Stimulated activated CD8-positive, alpha-beta memory T cell treated with anti-CD3 and anti-CD28 coated beads, Interleukin-4, amount 100 ng/mL, for 48 hours (primary cell): ENCODE measurements at places on chromosomes 5 and 9.

DNA sequence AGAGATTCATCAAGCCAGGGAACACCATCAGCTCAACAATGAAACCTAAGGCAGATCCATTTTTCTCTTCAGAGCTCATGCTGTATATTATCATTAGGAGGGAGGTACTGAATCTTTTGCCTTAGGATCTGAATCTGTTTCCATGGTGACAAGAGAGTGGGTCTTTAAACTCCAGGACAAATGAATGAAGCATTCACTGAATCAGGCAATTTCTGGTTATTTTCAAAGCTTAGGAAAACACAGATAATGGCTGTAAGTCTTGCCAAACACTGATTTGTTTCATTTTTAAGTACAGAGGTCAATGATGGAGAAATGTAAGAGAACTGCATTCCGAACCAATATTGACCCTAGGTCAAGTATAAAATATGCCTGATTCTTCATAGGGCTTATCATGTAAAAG, 84.9 kb downstream of the GNA14 start:
- DNase-seq, result no peak

DNA sequence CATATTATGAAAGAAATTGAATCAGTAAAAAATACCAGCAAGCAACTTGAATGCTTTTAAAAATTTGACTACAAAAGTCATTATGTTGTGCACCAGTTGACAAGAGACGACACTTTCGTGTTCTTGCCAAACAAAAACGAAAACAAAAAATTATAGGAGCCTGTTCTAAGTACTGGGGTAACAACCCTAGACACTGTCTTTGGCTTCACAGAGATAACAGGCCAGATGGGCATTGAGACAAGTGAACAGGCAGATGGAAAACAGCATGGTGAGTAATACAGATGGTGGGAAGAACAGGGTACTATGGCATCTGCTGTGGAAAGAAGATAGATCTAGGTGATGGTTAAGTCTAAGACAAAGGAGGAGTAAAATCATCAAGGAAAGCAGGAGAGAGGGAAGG, 99.0 kb downstream of the CDH12 start:
- DNase-seq, result no peak

DNA sequence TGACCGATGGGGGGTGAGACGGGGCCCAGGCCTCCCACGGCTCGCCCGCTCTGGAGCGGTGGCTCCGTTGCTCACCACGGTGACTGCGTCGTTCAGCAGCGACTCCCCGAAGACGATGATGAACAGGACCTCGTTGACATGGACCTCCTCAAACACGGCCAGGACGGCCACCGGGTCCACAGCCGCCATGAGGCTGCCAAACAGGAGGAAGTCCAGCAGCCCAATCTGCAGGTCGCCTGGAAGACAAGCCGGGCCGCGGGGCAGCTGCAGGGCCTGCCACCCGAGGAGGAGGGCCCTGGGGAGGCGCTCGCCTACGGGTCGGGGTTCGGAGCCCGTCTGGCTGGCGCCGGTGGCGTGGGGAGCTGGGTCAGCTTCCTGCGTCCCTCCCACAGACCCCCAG, 36.0 kb downstream of the SLC9A3 start:
- no peak for DNase-seq

DNA sequence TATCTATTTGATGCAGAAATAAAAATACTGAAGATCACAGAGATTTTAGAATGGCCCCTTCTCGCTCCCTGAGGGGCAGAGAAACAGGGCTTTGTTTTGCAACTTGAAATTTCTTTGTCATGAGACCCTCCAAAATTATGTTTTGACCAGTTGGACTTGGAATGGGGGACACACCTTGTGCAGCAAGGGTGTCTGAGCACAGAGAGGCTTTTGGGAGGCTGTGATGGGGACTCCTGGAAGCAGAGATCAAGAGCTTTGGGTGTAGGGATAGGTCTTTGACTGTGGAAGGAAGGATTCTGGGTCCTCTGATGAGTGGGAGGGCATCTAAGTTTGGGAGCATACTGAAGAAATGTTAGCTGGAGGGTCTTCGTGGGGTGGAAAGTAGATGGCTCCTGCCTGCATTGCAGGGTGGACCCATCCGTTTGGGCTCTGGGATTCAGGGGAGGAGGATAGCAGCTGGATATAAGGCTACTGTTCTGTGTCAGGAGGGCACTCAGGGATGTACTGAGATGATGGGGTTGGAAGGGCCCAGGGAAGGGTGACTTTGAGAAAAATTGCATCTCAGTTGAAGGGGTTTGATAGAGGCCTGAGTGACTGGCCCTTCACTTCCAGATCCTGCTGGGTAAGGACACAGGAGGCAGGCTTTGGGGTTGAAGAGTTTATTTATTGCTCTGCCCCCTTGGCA, 1.8 kb upstream of the MYORG start:
- no peak for DNase-seq

DNA sequence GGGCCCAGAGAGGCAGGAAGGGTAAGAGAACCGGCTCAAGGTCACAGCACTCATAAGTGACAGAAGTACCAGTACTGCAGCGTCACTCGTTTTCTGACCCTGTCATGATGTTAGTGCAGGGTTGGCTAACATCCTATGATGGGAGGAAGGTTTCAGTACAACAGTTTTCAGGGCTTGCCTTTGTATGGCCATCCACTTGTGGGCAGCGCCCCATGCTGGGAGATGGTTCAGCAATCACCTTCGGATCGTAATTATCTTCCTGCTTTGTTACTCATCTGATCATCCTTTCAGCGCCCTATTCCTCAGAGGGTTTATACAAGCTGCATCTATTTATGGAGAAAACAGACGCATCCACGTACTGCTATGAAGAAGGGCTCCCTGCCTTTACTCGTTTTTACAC, 2.4 kb downstream of the MAP1B start:
- no peak for DNase-seq

DNA sequence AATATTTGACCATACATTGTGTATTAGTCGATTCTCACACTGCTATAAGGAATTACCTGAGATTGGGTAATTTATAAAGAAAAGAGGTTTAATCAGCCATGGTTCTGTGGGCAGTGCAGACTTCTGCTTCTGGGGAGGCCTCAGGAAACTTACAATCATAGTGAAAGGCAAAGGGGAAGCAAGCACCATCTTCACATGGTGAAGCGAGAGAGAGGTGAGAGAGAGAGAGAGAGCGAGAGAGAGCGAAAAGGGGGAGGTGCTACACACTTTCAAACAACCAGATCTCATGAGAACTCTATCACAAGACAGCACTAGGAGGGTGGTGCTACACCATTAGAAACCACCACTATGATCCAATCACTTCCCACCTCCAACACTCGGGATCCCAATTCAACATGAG, 4.1 kb upstream of the GRAMD2B start:
- no peak for DNase-seq

DNA sequence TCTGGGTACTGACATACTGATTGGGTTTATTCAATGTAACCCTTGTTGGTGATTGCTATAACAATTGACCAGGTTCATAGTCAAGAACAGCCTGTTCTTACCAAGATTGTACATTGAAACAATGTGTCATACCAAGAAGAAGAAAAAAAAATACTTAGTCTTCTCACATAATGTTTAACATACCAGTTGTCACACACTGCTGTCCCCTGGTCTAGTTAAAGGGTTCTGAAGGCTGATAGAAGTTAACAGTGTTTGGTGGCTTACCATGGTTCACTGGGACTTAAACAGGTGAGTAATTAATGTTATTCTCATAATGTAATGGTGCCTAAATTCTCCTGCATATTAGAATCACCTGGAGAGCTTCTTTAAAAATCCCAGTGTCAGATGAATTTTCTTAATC, 18.5 kb upstream of the CDC42SE2 start:
- DNase-seq, result no peak
